ENCODE measurements at places on chromosomes 3 and 15.

- DNase-seq = no peak
Measured at GRCh38 chr15:30041868-30042267, 40.9 kb upstream of the GOLGA8J start.

DNA sequence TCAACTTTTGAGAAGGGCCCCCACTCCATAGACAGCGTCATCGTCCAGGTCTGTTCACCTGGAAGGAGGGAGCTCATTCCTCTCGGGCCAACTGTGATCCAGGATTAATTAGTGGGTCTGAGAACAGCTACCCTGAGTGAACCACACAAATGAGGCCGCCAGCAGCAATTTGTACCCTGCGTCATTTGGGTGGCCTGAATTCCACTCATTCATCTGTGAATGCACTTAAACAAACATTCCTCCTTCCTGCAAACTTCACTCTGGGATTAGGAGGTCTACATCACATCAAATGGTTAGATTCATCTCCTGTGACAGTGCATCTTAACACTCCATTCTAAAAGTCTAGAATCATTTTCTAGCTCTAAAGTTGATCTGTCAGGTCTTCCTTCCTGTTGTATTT is 201.8 kb downstream of the GABRG3 start:
- DNase-seq = no peak

- no peak for DNase-seq
Measured at GRCh38 chr3:55701997-55702396, 214.9 kb upstream of the WNT5A start.

- DNase-seq = no peak
Measured at GRCh38 chr3:184085389-184085852, 11.4 kb upstream of the HTR3E start.

DNA sequence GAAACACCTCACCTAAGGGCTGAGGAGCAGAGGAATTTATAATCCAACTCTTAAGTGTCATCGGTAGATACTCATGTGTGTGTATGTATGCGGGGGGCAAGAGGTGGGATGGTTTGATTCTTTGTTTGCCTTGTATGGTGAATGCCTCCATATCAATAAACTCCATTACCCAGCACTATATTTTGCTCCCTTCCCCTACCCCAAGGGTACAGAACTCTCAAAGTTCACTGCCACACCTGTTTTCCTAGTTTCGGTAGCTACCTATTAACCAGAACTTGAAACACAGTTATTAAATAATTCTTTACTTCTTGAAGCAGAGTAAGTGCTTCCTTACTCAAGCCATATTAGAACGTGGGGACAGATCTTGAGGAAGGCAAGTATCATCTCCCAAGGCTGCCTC is 400.8 kb upstream of the SUCLG2 start:
- no peak for DNase-seq

All from caudate nucleus (tissue), 63 donors.